ENCODE measurements at places on chromosomes 2 and 18. TPM values are rescaled to one million over a fixed set of nuclear protein-coding genes. Genes with fewer than 3 reads are reported as not detected.

FRZB gene
- 7.4 TPM for total RNA-seq

GALR1 gene
- total RNA-seq = 1.2 TPM

DSG4 gene
- not detected for total RNA-seq

KHK gene
- total RNA-seq = 5.1 TPM

C2orf69 gene
- total RNA-seq = 14.3 TPM

HOXD11 gene
- total RNA-seq = 1.8 TPM

REG1B gene
- 9.0 TPM for total RNA-seq

ADD2 gene
- total RNA-seq = 0.63 TPM

NYAP2 gene
- not detected for total RNA-seq

RAB6C gene
- not detected for total RNA-seq

SCN9A gene
- total RNA-seq = 8.2 TPM

SCN2A gene
- total RNA-seq = 2.1 TPM

SCTR gene
- total RNA-seq = not detected

DNA sequence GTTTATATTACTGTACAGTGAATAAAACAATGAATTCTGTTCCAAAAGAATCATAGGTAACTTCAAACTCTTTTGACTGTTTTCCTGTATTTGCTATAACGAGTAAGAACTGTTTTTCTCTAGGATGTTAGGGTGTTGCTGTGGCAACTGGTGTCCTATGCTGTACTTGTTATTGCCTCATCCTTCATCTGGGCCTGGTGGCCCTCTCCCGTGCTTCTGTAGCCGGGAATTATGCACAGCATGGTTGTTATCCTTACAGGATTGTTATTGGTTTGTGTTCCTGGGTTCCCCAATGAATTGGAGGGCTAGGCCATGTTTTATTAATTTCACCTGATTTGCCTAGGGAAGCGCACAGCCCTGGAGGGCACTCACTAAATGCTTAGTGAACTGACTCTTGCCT is 279.2 kb downstream of the PTPRM start:
- DNase-seq = no peak

GRCh38 chr2:207341112-207341750 is 175.5 kb upstream of the KLF7 start:
- DNase-seq = no peak

DNA sequence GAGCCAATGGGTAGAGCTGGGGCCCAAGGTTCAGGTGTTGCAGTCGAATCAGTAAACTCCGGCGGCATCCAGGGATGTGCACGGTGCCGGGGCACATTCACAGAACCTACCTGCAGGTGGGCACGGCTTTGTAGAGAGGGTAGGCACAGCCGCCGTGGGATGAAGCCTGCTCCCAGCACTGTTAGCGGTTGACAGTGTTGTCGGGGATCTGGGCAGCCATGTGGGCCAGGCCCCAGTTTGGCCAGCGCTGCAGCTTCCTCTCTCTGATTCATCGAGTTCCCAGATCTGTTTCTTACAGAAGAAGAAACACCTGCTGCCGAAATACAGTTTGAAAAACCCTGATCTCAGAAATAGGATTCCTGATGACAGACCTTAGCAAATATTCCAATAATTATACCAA is 274.8 kb downstream of the AGAP1 start:
- DNase-seq = no peak

- DNase-seq = no peak
These were observed 59.3 kb downstream of the AQP4 start for GRCh38 chr18:26806224-26806623.

DNA sequence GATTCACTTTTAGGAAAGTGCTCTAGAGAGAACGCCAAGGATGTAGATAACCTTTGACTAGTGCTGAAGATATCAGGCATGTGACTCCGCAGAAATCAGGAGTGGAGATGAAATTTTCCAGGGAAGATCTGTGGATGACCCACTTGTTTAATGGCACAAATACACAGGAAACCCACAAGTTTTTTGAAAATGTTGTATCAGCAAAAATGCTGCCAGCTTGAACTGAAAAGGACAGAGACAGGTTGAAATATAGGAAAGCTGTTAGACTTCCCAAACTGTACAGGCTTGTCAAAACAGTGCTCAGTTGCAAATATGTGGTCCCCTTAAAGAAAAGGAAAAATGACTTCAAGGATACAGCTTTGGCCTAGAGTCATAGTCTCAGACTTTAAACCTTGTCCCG is 96.5 kb downstream of the PKP4 start:
- no peak for DNase-seq

DNA sequence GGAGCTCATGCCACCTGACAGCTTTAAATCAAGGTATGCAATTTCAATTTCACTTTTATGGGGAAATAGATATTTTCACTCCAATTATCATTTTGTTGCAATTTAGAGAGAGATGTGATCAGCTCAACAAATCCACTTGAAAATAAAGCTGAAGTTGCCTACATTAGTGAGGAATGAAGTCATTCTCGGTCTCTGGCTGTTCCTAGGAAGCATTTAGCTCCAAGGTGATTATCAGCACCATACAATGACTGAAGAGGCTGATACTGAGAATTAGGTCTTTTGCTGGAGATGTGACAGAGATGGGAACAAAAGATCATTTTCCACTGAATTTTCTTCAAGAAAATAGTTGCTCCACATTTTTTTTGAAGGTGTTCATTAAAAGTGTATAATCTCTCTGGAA is 1303.7 kb downstream of the DPP10 start:
- DNase-seq = no peak

GRCh38 chr2:68807821-68808266 is 63.4 kb downstream of the BMP10 start:
- DNase-seq = no peak

DNA sequence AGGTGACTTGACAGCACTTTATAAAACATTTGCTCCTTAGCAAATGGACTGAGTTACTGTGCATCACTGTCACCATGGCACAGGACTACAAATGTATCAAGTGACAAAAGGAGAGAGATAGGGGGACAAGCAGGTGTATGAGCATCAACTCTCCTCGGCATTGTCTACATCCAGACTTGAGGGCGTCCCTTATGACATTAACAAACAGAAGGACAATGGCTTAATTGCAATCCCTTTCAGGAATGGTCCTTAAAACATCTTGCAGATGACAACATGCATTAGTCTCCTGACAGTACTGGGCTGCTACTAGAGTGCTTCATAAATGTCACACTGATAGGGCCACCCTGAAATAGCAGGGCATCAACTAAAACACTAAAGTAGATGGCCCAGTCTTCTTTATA is 198.8 kb downstream of the PDE1A start:
- no peak for DNase-seq

DNA sequence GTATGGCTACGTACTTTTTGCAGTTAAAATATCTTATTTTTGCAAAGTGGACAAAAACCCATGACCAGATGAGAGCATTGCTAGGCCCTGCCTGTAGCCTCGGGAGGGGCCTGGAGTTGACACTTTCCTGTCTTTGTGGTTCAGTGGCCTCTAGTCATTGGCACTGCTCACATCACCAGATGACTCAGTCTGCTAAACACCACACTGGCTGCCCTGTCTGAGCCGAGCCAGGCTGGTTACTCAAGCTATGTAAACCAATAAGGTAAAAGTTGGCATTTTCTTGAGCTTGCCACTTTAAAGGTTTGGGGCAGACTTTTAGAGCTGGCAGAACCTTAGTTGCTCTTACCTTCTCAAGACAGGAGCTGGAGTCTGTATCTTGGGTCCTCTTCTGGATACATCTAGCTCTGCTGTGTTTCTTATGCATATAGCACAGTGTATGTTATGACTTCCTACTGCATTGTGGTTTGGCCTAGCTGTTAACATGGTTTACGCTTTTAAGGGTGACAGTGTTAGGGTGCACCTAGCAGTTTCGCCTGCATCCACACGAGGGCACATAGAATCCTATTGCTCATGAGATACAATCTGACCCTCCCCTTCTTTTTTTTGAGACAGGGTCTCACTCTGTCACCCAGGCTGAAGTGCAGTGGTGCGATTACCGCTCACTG is 76.4 kb downstream of the AP1S3 start:
- peak; percentile 5 for DNase-seq

GRCh38 chr18:13556502-13556901 is 169.9 kb downstream of the FAM210A start:
- no peak for DNase-seq

GRCh38 chr2:85971366-85971765 is 82.6 kb upstream of the ST3GAL5 start:
- DNase-seq = no peak

- DNase-seq = no peak
These were observed 71.9 kb downstream of the VWC2L start for GRCh38 chr2:214482728-214483127.

- DNase-seq = no peak
These were observed 65.4 kb downstream of the PLA2R1 start for GRCh38 chr2:159996792-159997546.

GRCh38 chr18:61882296-61883004 is 10.4 kb downstream of the RNF152 start:
- DNase-seq = no peak

GRCh38 chr2:196983934-196984333 is 57.4 kb upstream of the PGAP1 start:
- DNase-seq = no peak

DNA sequence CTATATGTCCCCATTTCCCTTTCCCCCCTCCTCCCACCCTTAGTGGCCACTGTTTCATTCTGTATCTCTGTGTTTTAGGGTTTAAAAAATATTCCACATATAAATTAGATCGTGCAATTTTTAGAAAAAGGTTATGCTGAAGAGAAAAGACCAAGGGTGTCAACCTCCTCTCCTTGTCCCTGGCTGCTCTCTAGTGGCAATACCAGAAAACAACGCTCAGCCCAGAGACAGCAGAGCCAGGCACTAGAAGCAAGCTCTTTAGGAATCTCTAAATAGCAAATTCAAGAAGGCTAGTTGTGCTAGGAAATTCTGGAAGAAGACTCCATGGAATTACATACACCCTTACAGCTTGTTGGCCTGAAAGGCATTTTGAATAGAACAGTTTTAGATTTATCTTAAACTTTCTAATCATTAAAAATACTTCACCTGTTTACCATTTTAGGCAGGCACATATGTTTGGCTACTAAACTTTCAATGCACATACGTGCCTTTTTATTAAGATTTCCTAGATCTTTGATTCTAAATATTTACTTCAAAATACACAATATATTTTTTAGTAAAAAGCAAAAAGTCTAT is 35.1 kb upstream of the RASGRP3 start:
- no peak for DNase-seq

- no peak for DNase-seq
These were observed 4.7 kb downstream of the MYT1L start for GRCh38 chr2:2326068-2327040.

GRCh38 chr2:120305937-120306490 is 39.9 kb upstream of the INHBB start:
- no peak for DNase-seq

DNA sequence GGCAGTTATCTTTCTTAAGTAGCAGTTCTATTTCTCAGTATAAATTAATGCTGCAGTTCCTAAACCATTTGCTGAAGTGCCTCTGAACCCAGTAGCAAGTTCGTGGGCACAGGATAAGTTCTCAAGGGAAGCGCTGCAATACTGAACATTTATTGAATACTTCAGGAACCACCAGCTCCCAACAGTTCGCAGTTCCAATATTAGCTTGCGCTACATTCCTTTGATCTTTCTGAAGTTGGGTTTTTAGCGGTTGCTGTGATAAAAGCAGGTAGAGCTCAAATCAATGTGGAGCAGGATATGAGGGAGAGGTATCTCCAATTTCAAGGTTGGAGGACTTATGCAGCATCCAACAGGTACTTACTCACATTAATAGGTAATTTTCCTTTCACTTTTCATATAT is 33.7 kb downstream of the PDCL3 start:
- no peak for DNase-seq

DNA sequence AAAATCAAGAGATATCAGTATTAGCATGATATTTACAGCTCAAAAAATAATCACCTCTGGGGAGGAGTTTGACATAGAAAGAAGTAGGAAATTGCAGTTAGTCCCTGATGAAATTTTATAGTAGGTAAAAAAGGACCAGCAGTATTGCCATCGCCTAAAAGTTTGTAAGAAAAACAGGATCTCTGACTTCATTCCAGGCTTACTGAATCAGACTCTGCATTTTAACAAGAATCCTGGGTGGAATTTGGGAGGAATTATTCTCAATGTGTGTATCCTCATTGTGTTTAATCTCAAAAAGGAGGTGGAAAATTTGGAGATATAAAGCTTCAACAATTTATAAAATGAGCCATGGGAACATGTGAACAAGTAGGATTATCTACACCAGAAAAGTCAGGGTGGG is 31.2 kb upstream of the STAT1 start:
- no peak for DNase-seq

GRCh38 chr18:44876755-44877154 is 196.1 kb downstream of the SETBP1 start:
- DNase-seq = no peak

DNA sequence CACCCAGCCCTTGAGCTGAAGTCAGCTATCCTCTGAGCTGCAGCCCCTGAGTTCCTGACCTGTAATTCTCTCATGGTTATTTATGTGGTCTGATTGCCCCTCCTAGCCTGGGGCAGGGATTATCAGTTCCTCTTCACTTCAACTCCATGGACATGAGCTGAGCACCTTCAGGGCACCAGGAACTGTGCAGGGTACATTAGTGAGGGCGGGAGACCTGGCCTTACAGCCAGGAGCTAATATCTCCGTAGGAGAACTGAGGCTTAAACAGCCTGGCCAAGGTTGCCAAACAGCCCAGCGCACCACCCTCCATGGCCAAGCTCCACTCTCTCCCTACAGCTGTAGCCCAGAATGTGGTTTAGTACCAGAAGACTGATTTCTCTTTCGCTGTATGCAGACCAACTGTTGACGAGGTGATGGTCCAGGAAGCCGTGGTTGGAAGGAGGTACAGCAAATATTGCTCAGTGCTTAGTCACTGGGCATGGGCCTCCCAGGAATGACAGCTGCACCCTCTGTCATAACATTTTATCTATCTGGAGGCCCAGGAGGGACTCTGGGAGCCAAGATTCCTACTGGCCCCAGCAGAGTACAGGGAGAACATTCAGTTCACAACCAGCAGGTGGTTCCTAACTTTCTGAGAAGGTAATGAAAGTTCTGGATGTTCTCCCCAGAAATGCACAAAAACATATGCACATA is 228.7 kb upstream of the SIX2 start:
- peak; percentile 27 for DNase-seq

DNA sequence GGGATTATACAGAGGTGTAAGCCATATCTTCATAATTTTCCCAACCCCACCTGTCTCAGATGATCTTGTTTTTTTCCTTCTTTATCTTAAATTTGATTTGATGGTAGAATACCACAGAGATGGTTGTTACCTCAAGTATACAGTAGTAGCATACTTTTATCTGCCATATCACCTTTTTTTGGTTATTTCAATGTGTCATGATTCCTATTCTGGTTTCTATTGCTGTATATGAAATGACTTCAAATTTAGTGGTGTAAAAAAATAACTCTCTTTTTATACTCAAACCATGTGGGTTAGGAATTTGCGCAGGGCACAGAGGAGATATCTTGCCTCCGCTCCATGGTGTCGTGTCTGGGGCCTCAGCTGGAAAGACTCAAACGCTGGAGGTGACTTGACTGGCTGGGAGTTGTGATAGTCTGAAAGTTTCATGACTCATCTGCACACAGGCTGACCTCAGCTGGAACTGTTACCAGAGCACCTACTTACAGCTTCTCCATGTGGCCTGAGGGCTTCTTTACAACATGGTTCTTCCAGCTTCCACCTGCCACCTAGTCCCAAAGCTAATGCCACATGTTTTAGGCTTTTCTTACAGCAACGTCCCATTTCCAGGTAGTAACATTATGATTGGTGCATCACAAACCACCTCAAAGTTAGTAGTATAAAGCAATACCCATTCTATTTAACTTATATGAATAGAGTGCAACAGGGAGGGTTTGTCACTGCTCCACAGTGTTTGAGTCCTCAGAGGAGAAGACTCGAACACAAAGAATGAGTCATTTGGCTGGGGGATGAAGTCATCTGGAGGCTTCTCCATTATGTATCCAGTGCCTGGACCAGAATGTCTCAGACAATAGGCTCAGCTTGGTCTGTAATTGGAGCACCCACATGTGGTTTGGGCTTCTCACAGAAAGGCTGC is 82.3 kb upstream of the XPO1 start:
- DNase-seq = no peak
